Natural killer cell (primary cell): ENCODE measurements at places on chromosomes 16 and 17. TPM values are rescaled to one million over a fixed set of nuclear protein-coding genes. Genes with fewer than 3 reads are reported as not detected.

DNA sequence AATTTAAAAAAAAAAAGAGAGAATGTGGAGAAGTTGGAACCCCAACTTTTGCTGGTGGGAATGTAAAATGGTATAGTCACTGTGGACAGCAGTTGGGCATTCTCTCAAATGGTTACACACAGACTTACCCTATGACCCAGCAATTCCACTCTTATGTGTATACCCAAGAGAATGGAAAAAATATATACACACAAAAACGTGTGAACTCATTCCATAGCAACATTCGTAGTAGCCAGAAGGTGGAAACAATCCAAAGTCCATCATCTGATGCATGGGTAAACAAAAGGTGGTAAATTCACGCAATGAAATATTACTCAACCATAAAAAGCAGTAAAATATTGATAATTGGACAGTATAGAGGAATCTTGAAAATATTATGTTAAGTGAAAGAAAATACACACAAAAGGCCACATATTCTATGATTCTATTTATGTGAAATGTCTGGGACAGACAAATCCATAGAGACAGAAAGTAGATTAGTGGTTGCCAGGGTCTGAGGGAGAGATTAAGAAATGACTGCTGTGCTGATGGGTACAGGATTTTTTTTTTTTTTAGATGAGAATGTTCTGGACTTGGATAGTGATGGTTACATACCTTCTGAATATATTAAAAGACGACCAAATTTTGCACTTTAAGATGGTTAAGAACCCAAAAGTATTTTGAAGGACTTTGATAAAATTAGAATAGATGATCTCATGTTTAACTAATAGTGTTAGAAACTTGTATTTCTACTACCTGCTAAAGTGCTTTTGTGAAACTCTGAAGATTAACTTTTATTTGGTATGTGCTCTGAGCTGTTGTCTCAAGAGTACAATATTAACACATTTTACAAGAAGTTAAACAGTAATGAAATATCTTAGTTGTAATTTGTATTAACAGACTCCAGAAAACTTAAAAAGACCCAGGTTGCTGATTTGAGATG lies 60.9 kb downstream of the MRTFB start:
- no peak for DNase-seq

- DNase-seq = peak; percentile 14
Measured at GRCh38 chr17:77327566-77328464, 187.0 kb downstream of the SEC14L1 start.

DNA sequence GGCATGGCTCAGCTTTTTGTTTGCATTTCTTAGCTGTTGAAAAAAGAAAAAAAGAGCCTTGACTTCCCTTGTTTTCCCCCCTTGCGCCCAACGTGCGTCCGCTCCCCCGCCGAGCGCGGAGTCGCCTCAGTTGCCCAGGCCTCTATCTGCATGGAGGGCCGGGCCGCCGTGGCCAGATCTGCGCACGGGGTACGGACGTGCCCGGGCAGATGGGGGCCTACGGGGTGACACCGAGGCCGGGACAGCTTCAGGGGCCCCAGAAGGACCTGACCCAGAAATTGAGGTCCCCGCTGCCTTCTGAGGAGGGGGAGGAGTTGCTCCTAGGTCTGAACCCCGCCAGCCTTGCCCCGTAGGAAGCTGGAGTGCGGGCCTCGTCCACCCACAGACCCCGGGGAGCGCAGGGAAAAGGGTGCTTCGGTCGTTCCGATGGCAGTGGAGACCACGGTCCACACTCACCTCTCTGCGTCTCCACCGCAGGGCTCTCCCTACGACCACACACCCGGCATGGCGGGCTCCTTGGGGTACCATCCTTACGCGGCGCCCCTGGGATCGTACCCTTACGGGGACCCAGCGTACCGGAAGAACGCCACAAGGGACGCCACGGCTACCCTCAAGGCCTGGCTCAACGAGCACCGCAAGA lies 1.5 kb downstream of the IRX5 start:
- DNase-seq = peak; percentile 3

Gene SPEM1
- not detected for total RNA-seq

Gene KRTAP1-5
- not detected for total RNA-seq

- DNase-seq = no peak
Measured at GRCh38 chr17:81648013-81648706, 8.2 kb downstream of the PDE6G start.

GRCh38 chr17:9383826-9384225 lies 191.8 kb downstream of the STX8 start:
- DNase-seq = no peak

DNA sequence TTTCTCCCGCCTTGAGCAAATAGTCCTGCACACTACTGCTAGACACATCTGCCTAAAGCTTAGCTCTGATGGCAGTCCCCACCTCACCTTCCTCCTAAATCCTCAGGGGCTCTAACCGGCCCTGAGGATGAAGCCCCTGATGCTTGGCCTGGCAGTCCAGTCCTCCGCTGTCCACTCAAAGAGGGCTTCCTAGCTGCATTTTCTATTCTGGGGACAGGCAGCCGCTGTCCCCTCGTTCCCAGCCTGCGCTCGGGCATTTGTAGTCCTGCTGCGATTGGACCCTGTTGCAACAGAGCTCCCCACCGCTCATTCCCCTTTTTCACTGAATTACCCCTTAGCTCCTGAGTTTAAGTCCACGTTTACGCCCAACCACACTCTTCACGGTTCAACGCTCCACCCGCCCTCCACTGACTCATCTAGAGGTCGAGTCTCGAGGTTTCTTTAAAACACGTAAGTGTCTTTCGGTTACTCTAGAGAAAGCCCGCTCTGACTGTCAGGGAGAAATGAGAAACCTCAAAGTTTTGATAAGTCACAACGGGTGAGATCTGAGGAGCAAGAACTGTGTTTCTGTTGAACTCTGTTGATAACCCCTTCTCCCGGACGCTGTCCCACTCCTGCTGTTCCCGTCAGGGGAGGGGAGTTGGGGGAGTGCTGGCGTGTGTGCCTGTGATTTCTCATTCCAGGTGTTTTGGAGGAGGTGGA lies 4.5 kb downstream of the CCR7 start:
- DNase-seq = peak; percentile 89

GRCh38 chr16:27426423-27427408 lies 24.7 kb downstream of the IL21R start:
- DNase-seq = peak; percentile 67

Gene NOG
- 0.19 TPM for total RNA-seq

- DNase-seq = no peak
Measured at GRCh38 chr17:68381076-68381900, 76.0 kb downstream of the WIPI1 start.

DNA sequence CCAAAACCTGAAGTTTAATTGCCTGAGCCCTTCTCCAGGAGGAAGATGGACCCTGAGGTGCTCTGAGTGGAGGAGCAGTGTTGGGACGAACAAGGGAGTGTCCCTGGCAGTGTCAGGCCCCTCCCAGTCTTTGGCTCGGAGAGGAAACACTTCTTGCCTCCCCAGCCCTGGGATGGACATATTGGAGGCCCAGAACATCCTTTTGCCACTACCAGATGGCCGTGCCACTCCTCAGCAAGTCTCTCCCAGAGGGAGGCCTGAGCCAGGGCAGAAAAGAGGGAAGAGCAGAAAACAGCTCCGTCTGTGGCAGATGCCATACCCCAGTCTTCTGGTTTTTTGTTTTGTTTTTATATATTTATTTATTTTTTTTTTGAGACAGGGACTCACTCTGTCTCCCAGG lies 91.5 kb upstream of the CRHR1 start:
- no peak for DNase-seq

- peak; percentile 51 for DNase-seq
Measured at GRCh38 chr17:74733365-74734122, 3.5 kb upstream of the RAB37 start.

DNA sequence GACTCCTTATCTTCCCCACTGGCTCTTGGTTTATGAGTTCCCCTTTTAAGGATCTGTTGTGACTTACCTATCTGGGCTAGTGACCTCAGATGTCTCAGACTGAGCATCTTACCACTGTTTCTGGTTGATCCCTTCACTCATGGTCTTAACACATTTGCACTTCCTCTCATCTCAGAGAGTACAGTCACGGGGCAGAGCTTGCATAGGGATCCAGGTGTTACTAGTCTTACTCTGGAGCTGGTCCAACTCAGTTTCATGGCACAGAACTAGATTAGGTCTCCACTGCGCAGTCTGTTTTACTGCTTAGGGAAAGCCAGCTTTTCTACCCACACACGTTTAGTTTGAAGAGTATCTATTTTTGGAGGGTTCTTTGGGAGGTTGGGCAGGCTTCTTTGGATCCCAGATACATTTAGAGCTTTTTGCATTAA lies 10.2 kb downstream of the GABARAPL2 start:
- DNase-seq = no peak

Gene SEPTIN12
- not detected for total RNA-seq

DNA sequence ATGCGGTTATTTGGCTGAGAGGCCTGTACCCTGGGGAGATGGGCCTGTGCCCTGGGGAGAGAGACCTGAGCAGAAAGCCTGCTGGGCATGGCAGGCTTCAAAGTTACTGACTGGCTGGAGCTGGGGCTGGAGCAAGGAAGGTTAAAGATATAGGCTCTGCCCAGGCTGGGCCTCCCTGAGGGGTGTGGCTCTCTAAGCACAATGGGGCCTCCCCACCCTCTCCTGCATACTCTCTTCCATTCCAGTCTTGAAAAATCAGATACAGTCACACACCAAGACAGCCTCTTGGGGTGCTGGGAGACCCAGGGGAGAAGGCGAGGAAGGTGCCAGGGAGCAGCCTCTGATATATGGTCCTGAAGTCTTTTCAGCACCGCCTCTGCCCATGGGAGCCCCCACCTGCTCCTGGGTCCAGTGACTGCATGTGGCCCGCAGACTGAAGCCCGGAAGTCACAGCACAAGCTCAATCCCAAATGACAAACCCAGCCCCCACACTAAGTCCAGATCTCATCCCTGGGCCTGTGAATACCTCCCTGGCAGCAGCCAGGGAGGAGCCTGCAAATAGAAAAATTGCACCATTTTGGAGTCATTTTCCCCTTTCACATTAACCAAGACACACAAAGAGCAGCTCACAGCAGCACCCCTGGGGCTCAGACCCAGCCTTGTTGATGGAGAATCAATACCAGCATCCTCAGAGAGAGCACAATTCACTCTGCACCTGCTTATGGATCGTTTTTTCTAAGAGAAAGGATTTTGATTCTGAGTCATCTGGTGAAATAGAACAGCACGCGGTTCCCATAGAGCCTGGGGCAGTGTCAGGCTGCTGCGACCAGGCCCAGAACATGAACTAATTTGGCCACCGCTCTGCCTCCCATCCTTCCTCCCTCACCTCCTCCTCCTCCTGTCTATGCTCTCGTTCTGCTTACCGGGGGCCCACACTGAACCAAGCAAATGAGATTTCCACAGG lies 25.6 kb upstream of the CACNG1 start:
- no peak for DNase-seq

Gene MGAT5B
- total RNA-seq = not detected

Gene CTRB1
- not detected for total RNA-seq

GRCh38 chr17:17682293-17682736 lies 1.1 kb downstream of the RAI1 start:
- DNase-seq = peak; percentile 74

Gene ACSM2A
- total RNA-seq = not detected

DNA sequence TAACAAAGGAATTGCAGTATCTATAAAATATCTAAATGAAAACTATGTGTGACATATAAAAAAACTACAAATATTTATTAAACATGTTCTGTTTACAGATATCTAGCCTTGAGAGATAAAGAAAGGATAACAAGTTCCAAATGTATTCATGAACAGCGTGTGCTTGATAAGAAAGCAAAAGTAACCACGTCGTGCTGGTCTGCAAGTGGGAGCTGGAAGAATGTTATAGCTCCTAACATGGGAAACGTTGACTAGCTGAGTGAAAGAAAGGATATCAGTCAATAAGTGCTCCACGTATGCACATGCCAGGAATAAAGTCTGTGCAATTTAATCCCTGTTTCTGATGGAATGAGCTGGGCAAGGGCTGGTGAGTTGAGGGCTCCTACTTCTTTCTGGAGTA lies 71.2 kb upstream of the CDYL2 start:
- no peak for DNase-seq

DNA sequence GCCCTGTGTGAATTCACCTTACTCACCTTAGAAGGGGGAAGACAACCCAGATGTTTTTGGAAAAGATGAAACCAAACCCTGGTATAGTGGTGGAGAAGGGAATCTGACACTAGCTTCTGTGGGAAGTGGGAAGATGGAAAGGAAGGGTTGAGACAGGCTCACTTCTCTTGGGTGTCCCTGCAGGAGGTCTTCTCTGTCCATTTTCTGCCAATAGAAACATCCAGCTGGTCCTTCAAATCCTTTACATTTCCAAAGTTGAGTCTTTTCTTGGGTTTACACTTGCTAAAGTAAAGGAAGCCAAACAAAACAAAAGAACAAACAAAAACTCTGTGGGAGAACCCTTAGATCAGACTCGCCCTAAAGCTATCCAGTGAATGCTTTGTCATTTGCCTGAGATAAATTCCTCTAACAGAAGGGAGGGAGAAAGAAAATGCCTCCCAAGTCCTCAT lies 10.2 kb downstream of the HOXB1 start:
- DNase-seq = no peak

- no peak for DNase-seq
Measured at GRCh38 chr16:52629296-52629695, 82.4 kb upstream of the TOX3 start.

GRCh38 chr17:16406742-16407674 lies 8.4 kb upstream of the TRPV2 start:
- DNase-seq = no peak

DNA sequence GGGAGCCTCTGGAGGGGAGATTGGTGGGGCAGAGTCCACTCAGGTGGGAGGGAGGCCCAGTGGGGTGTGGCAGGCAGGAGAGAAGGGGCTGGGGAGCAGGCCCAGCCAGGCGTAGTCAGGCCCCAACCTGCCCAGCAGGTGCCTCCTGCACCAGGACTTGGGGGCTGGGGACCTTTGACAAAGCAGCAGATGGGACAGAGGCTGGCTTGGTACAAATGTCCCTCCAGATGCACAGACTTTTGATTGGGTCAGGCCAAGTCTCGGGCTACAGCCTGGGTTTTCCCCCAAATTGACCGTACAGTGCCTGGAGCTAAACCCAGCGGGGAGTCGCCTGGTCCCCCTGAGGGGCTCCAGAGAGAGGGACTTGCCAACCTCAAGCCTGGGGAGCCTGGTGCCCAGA lies 411 bp downstream of the GGT6 start:
- DNase-seq = no peak

Gene FOXF1
- not detected for total RNA-seq

- DNase-seq = peak; percentile 76
Measured at GRCh38 chr17:28950017-28950751, 1.1 kb downstream of the PHF12 start.

DNA sequence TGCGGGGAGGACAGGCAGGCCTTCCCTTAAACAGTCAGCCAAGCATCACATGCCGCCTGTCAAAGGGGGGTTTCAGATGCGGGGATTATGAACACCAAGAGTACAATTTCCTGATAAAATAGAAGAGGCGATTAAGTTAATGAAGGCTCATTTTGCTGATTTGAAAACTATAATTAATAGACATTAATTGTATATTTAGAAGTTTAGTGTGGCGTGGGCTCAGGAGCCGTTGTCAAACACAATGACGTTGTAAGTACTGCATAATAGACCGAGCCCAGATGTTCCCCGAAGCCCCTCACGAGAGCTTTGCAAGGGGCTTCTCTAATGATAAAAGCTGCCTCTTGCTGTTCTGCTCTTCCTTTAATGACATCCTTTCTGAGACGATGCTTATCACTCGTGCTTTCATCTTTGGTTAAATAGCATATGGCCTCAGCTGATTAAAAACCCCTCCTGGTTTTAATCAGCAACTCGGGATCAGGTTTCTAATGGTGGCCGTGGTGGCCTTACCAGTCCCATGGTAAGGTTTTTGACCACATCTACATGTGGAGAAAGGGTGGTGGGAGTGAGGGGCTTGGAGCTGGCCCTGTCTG lies 28.2 kb downstream of the SNX20 start:
- no peak for DNase-seq

GRCh38 chr16:57630931-57631845 lies 2.8 kb downstream of the ADGRG1 start:
- no peak for DNase-seq
